Caco-2 (cell line): ENCODE measurements at places on chromosomes 3 and 15. TPM values are rescaled to one million over a fixed set of nuclear protein-coding genes. Genes with fewer than 3 reads are reported as not detected.

DNA sequence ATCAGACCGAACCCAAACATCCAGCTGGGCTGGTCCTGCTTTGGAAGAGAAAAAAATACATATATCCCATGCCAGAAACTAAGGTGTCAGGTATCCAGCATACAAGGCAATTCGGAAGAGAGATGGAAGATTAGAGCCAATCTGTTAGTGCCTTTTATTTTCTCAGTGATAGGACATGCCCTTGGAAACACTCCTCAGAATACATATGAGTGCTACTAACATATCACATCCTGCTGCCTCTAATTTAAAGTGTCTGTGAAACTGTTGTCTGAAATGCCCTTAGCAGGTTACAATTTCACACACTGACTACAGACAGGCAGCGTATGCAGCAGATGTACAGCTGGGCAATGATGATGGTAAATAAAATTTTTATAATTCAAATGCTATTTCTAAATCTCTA, 78.9 kb downstream of the RBPMS2 start:
- DNase-seq: no peak
- no peak overlapping the region for H3K27ac ChIP-seq
- H3K36me3 ChIP-seq: peaks cover 1% of the 10 kb centered on the region

DNA sequence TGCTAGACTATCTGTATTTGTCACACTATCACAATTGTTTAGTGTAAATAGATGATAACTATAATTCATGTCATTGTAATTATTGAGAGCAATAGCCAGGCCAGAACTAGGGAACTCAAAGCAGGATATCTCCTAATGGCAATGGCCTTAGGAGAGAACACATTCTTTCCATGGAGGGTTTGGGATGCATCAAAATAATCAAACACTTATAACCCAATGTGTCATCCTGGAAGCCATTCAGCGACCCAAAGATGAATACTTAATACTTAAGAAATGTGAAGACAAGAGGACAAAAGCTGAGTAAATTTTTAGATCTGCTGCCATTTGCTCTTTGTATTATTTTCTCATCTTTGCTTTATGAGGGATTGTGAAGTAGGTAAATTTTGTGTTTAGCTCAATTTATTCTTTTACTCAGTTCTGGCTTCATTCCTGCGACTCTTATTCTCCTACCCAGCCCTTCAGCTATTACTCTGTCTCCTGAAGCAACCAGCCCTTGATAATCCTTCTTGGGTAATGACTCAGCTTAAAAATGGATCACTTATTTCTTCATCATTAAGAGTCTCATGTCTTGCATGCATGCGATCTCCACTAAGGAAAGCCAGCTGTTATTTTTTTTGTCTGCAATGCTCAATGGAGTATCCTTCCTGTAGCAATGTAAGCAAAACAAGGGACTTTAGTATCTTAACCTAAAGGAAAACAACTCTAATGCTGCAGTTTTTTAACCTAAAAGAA, 2.0 kb downstream of the OR4F15 start:
- H3K27me3 ChIP-seq: no peaks in the 10 kb centered on the region
- no peaks in the 10 kb centered on the region for H3K36me3 ChIP-seq
- no peak for DNase-seq
- no peak overlapping the region for H3K27ac ChIP-seq
- H3K4me3 ChIP-seq: no peak overlapping the region

DNA sequence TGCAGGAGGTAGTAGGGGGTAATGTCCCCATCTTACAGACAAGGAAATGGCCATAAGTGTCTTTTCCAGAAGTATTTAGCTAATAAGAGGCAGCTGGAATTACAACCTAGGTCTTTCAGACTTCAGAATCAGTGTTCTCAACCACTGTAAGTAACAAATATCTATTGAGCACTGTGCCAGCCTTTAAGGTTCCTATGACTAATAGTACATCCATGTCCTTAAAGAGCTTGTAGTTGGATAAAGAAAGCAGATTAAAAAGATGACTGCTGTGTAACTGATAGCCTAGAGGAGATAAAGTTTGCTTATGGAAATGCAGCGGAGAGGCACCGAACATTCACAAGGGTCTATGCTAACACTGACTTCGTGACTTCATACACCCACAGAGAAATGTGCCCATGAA, 136.0 kb downstream of the KCNMB2 start:
- H3K27me3 ChIP-seq: no peaks in the 10 kb centered on the region
- no peak overlapping the region for H3K27ac ChIP-seq
- H3K4me1 ChIP-seq: peaks cover 12% of the 10 kb centered on the region
- no peaks in the 10 kb centered on the region for H3K36me3 ChIP-seq

DNA sequence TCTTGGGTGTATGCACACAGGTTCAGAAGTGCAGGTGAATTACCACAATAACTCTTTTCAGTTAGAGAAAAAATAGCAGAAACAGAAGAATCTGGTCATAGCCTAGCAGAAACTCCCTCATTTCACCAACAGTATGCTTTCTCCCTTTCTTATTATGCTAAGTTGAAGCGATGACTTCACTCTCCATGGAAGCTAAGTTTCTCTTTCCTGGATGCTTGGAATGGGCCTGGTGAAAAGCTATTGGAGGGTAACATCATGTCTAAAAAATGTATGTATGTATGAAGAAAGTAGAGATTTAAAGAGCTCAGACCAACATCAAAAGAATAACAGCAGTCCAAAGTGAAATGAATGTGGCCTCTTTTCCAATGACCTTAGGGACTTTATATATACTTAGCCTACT, 145.5 kb downstream of the TIGIT start:
- H3K4me3 ChIP-seq: no peak overlapping the region
- H3K4me1 ChIP-seq: no peaks in the 10 kb centered on the region
- no peaks in the 10 kb centered on the region for H3K36me3 ChIP-seq
- no peaks in the 10 kb centered on the region for H3K27me3 ChIP-seq
- no peak for DNase-seq
- H3K27ac ChIP-seq: no peak overlapping the region

- H3K4me1 ChIP-seq: no peaks in the 10 kb centered on the region
- H3K4me3 ChIP-seq: no peak overlapping the region
- H3K27ac ChIP-seq: no peak overlapping the region
- H3K27me3 ChIP-seq: no peaks in the 10 kb centered on the region
- no peak for DNase-seq
- no peaks in the 10 kb centered on the region for H3K36me3 ChIP-seq
These were observed 49.9 kb downstream of the P3H2 start for GRCh38 chr3:190070622-190071347.

GRCh38 chr3:52845157-52845556, 10.3 kb upstream of the MUSTN1 start:
- peaks cover 2% of the 10 kb centered on the region; the same call in 1 of the 2 replicates for H3K36me3 ChIP-seq
- peak; percentile 22 for DNase-seq
- no peaks in the 10 kb centered on the region for H3K27me3 ChIP-seq
- H3K27ac ChIP-seq: no peak overlapping the region

- no peaks in the 10 kb centered on the region for H3K4me1 ChIP-seq
- H3K36me3 ChIP-seq: no peaks in the 10 kb centered on the region
- no peak for DNase-seq
- no peaks in the 10 kb centered on the region for H3K27me3 ChIP-seq
- no peak overlapping the region for H3K4me3 ChIP-seq
- no peak overlapping the region for H3K27ac ChIP-seq
These were observed 26.4 kb downstream of the GRIP2 start for GRCh38 chr3:14513566-14514322.

DNA sequence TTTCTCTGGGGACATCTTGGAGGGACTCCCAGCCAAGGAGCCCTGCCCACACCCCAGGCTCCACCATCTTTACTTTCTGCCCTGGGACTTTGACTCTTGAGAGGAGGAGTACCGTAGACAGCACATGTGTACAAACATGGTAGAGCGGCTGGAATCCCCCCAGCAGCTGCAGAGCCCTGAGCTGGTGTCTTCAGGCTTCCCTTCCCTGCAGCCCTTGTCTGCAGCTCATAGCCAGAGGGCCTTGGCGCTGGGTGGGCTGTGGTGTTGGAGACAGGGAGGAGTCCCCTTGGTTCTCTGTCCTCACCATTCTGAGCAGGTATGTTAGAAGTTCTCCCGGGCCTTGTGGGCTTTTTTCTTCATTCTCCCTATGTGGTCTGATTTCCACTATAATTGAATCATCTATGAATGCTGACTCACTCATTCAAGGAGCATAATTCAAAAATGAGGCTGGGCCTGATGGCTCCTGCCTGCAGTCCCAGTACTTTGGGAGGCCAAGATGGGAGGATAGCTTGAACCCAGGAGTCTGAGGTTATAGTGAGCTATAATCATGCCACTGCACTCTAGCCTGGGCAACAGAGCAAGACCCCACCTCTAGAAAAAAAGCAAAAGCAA, 97.8 kb upstream of the MEF2A start:
- no peak overlapping the region for H3K4me3 ChIP-seq
- H3K27ac ChIP-seq: no peak overlapping the region
- no peaks in the 10 kb centered on the region for H3K36me3 ChIP-seq
- H3K4me1 ChIP-seq: no peaks in the 10 kb centered on the region
- H3K27me3 ChIP-seq: no peaks in the 10 kb centered on the region; the same call in 1 of the 2 replicates
- DNase-seq: no peak

DNA sequence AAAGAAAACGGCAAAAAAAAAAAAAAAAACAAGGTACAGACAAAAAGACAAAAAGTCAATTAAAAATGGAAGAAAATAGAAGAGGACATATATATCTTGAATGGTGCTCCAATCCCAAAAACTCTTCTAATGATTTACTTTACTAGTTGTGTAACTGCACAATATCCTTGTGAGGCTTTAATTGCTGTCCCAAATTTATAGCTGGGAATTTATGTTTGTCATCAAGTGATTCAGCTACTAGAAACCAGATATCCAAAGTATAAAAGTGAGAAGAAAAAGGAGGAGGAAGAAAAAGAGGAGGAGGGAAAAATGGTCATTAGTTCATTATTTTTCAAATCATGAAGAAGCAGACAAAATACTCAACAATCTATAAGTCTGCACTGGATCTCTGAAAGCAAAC, 150.8 kb upstream of the ARPP21 start:
- no peak for DNase-seq
- H3K4me3 ChIP-seq: no peak overlapping the region
- H3K4me1 ChIP-seq: no peaks in the 10 kb centered on the region
- H3K27ac ChIP-seq: no peak overlapping the region

DNA sequence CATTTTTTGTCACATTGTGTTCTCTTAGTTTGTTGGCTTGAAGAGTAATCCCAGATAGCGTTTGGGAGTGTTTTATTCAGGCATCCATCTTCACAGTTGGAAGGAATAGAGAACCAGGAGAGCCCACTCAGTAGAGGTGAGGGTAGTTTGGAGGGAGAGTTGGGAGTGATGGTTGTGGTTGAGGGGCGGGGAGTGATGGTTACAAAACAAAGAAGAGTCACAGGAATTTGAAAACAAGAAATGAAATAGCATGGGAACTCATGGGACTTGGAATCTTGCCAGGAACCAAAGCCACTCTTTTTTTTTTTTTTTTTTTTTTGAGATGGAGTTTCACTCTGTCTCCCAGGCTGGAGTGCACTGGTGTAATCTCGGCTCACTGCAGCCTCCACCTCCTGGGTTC, 36.3 kb downstream of the DUT start:
- H3K4me3 ChIP-seq: no peak overlapping the region
- no peaks in the 10 kb centered on the region for H3K36me3 ChIP-seq
- DNase-seq: no peak
- H3K27me3 ChIP-seq: no peaks in the 10 kb centered on the region
- H3K27ac ChIP-seq: no peak overlapping the region
- H3K4me1 ChIP-seq: no peaks in the 10 kb centered on the region

- H3K27me3 ChIP-seq: no peaks in the 10 kb centered on the region
- no peak overlapping the region for H3K27ac ChIP-seq
- no peak overlapping the region for H3K4me3 ChIP-seq
- DNase-seq: no peak
These were observed 259.5 kb downstream of the IL5RA start for GRCh38 chr3:2850701-2851100.

- no peaks in the 10 kb centered on the region for H3K36me3 ChIP-seq
- DNase-seq: no peak
- H3K27ac ChIP-seq: no peak overlapping the region
These were observed 99.5 kb downstream of the ATG7 start for GRCh38 chr3:11371747-11372146.

- no peaks in the 10 kb centered on the region for H3K36me3 ChIP-seq
- DNase-seq: no peak
- no peaks in the 10 kb centered on the region for H3K27me3 ChIP-seq
- no peak overlapping the region for H3K27ac ChIP-seq
- no peak overlapping the region for H3K4me3 ChIP-seq
These were observed 210.2 kb downstream of the TJP1 start for GRCh38 chr15:29612096-29612495.

DNA sequence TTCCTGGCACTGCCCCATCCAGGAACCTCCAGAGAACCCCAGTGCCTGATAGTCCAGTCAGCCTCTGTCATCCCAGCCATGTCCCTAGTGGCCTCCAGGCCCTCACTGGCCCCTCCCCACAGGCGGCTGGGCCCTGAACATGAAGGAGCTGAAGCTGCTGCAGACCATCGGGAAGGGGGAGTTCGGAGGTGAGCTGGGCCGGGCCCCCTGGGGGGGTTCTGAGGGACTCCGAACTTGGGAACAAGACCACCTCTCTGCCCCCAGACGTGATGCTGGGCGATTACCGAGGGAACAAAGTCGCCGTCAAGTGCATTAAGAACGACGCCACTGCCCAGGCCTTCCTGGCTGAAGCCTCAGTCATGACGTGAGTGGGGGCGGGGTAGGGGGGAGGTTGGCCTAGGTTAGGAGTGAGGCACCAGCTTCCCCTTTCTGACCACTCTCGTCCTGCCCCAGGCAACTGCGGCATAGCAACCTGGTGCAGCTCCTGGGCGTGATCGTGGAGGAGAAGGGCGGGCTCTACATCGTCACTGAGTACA, 12.0 kb upstream of the LMAN1L start:
- no peaks in the 10 kb centered on the region for H3K4me1 ChIP-seq
- no peak overlapping the region for H3K4me3 ChIP-seq
- H3K27me3 ChIP-seq: no peaks in the 10 kb centered on the region

DNA sequence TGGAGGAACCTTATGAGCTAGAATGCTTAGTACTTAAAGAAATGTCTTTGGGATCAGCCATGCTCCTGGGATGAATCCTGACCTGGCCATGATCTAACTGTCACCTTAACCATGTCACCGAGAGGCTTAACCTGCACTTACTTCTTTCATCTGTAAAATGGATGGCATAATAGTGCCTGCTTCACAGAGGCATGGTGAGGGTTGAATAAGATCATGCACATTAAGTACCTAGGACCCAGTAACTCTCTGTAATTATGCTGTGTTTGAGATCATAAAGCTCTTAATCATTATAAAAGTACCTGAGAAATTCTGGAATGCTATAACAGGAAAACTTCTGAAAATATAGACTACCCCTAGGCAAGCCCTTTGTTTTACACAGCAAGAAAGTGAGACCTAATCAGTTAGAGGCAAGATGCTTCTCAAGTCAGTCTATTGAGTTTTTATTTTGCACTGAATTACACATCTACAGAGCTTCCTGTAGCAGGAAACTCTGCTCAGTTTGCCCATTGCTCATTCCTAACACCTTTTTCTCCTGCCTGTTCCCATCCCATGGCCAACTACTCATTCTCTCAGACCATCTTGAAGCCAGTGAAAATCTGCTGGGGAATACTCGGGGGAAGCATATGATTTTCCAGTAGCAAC, 1015.5 kb upstream of the CFAP20DC start:
- H3K4me1 ChIP-seq: no peaks in the 10 kb centered on the region
- H3K36me3 ChIP-seq: no peaks in the 10 kb centered on the region
- H3K4me3 ChIP-seq: no peak overlapping the region
- H3K27me3 ChIP-seq: no peaks in the 10 kb centered on the region
- no peak for DNase-seq
- H3K27ac ChIP-seq: no peak overlapping the region

- no peak for DNase-seq
- no peaks in the 10 kb centered on the region for H3K4me1 ChIP-seq
- H3K27me3 ChIP-seq: no peaks in the 10 kb centered on the region
- H3K36me3 ChIP-seq: no peaks in the 10 kb centered on the region
- H3K4me3 ChIP-seq: no peak overlapping the region
These were observed 20.7 kb downstream of the ITGA11 start for GRCh38 chr15:68411343-68411675.

STRIT1 gene
- total RNA-seq: not detected in 2 replicates

PTH1R gene
- 5.1 and 6.8 TPM in 2 replicates for total RNA-seq

GOLGA6L6 gene
- not detected in 2 replicates for total RNA-seq

PXYLP1 gene
- total RNA-seq: 22.8 and 24.6 TPM in 2 replicates

GOLGA6L7 gene
- not detected in 2 replicates for total RNA-seq

ATP13A5 gene
- total RNA-seq: not detected in 2 replicates

SLC12A8 gene
- total RNA-seq: 23.3 and 28.0 TPM in 2 replicates
